HCT116 (cell line): ENCODE measurements at places on chromosomes 2 and 18. TPM values are rescaled to one million over a fixed set of nuclear protein-coding genes. Genes with fewer than 3 reads are reported as not detected.
A peak's percentile ranks its signal among the peaks of the same experiment; 100 is the strongest.

FAM228A gene
- total RNA-seq: not detected

UGT1A6 gene
- not detected for total RNA-seq

DNA sequence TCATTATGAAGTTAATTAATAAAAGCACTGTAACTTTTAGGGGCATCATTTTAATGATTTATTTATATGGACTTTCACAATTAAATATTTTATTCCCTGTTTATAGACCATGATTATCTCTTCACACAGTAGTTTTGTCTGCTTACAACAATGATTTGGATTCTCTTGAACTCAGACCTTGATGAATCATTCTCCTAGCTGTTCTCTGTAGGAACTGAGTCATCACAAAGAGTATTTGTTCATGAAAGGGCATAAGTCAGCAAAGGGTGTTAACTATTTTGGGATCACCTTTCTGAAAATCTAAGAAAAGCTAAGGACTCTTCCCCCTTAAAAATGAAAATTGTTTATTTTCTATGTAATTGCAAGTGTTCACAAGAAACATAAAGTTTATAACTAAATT, 461.1 kb upstream of the UBE2E3 start:
- DNase-seq: peak; percentile 48

DNA sequence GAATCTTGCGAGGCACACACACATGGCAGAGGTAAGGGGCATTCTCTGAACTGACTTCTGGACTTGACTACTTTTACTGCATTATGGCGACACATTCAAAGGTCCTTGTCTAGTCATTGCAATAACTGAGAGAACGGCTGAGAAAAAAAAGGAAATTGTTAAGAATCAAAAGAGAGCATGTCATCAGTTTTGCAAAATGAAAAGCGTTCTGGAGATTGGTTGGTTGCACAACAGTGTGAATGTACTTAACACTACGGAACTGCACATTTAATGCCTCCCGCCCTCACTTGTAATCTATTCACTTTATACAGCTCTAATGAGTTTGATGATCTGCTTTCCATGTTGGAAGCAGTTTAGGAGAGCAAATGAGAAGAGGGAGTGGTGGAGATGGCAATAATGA, 68.5 kb upstream of the NFU1 start:
- DNase-seq: no peak
